ENCODE measurements at places on chromosomes 4 and X. TPM values are rescaled to one million over a fixed set of nuclear protein-coding genes. Genes with fewer than 3 reads are reported as not detected.

Gene NPY5R
- 2.4 TPM for total RNA-seq

DNA sequence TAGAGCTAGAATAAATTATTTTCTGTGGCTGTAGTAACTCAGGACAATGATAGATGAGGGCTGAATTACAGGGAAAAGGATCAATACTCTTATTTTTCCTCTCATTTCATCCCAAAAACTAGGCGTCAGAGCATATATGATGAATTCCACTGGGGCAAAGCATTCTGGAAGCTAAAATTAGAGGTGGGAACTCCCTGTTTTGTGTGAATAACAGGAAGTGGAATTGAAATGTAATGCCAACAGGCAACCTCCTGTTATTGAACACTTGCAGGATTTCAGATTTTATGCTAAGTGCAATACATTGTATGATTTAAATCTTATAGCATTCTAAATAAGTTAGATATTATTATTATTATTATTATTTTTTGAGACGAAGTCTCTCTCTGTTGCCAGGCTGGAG, 20.9 kb downstream of the HSD17B11 start:
- no peak for DNase-seq

- no peak for DNase-seq
Measured at GRCh38 chrX:12021698-12022097, 116.6 kb upstream of the FRMPD4 start.

DNA sequence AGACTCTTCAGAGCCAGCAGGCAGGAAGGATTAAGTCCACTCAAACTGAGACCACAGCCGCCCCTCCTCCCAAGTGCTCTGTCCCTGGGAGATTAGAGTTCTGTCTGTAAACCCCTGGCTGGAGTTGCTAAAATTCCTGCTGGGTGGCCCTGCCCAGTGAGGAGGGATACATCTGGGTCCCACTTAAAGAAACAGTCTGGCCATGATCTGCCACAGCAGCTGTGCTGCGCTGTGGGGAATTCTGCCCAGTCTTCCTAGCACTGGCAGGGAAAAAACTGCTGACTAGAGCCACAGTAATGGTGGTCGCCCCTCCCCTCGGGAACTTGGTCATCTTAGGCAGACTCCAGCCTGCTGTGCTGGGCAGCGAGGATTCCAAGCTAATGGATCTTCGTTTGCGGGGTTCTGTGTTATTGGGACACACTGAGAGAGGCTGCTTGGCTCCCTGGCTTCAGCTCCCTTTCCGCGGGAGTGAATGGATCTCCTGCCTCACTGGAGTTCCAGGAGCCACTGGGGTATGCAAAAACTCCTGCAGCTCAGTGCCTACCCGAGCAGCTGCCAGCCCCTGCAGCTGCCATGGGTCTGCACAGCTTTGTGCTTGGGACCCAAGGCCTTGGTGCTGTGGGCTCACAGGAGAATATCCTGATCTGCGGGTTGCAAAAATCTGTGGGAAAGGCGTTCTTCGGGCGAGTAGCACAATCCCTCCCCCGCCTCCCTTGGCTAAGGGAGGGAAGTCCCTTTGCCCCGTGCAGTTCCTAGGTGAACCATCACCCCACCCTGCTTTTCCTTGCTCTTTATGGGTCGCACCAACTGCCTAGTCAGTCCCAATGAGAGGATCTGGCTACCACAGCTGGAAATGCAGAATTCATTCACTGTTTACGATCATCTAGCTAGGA, 15.7 kb downstream of the ZXDB start:
- peak; percentile 30 for DNase-seq

DNA sequence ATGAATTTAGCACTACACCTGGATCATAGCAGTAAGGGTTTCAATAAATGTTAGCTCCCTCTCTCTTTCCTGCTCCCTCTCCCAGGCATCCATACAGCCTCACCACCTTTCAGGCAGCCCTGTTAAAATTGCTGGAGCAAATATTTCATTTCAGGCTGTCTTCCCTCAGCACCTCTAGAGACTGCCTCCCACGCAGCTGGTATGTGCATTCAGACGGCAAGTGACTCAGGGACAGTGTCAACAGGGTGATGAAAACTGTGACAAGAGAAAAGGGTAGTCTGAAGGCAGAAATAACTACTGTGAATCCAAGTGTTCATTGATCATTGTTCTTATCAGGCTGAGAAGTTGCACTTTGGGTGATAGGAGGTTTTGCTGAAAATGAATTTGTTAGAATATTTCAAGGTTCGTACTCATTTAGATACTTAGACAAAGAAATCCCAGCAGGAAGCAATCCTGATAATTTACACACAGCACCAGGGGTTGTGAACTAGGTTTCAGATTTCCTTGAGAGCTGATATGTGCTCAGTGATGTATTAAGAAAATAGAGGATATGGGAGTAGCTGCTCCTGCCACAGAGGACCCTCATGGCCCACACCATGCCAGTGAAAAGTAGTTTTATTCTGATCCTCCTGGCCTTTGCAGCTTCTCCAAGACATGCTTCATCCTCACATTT, 424.2 kb downstream of the FGF13 start:
- no peak for DNase-seq

- DNase-seq, result no peak
Measured at GRCh38 chr4:78020677-78021076, 36.4 kb upstream of the FRAS1 start.

DNA sequence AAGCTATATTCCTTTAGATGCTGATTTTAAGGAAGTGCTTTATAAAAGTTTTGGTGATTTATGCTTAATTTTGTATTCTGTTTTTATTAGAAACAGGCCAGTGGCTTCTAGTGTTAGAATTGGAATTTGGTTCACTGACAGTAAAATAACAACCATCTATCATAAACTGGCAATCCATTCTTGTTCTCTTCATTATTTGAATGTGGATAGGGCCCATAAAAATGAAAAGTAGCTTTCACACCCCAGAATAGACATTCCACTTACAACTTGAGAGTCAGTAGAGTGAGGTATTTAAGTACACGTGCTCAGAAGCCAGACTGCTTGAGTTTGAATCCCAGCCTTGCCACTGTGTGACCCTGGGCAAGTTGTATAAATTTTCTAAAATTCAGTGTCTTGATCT, 232.4 kb upstream of the CTSO start:
- DNase-seq, result no peak

Gene CRLF2
- not detected for total RNA-seq

- no peak for DNase-seq
Measured at GRCh38 chr4:186449954-186450353, 105.4 kb downstream of the MTNR1A start.

DNA sequence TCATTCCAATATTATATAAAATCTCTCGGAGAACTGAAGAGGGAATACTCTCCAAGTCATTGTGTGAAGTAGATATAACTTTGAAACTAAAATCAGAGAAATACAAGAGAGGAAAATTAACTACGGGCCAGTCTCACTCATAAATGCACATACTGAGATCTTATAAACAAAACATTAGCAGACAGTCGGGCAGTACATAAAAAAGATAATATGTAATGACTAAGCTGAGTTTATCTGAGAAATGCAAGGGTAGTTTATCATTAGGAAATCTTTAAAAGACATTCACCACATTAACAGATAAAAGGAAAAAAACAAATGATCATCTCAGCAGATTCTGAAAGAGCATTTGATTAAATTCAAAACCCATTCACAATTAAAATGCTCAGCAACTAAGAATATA, 116.7 kb downstream of the NYX start:
- DNase-seq, result no peak

Gene SHISA3
- 6.6 TPM for total RNA-seq

Gene HHIP
- 2.5 TPM for total RNA-seq

Gene FREM3
- total RNA-seq, result 0.07 TPM

DNA sequence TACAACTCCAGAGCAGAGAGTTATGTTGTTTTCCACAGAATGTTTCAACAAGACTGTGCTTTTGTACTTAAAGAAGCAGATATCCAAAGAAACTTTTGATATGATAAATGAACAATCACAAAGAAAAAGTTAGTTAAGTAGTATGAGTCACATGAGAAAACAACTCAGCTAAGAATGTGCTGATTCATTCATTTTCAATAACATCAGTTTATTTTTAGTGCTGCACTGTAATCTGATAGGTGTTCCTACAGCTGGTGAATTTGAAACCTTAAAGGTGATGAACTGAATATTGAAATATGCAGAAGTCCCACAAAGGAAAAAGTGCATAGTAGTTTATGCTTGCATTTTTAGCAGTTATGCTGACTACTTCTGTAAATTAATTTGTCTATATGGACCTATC, 180.3 kb upstream of the TENM3 start:
- no peak for DNase-seq

GRCh38 chrX:129823115-129823514, 20.6 kb downstream of the ZDHHC9 start:
- peak; percentile 63 for DNase-seq

DNA sequence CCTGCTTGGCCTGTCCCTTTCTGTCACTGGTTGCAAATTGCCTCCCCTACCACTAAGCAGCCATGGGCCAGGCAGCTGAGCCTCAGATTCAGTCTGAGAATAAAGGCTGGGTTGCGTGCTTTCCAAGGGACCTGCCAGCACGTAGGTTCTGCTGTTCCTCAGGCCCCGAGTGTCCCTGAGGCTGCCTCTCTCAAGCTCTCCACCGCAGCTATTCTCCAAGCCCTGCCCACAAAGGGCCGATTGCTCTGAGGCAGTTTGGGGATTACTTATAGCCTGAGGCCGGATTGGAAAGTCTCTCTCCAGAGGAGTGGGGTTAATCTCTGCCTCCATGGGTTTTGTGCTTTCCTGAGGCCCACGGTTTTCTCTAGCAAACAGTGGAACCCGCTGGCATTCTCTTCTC, 590.7 kb downstream of the BCOR start:
- DNase-seq, result no peak

- no peak for DNase-seq
Measured at GRCh38 chr4:159027535-159027934, 75.3 kb upstream of the RAPGEF2 start.

GRCh38 chrX:15349046-15349445, 13.7 kb upstream of the PIGA start:
- peak; percentile 76 for DNase-seq

Gene VCX3A
- not detected for total RNA-seq
